ENCODE measurements at places on chromosomes 16 and 17.
A peak's percentile ranks its signal among the peaks of the same experiment; 100 is the strongest.

- no peak for DNase-seq
Measured at GRCh38 chr17:80663781-80664206, 119.2 kb downstream of the RPTOR start.

DNA sequence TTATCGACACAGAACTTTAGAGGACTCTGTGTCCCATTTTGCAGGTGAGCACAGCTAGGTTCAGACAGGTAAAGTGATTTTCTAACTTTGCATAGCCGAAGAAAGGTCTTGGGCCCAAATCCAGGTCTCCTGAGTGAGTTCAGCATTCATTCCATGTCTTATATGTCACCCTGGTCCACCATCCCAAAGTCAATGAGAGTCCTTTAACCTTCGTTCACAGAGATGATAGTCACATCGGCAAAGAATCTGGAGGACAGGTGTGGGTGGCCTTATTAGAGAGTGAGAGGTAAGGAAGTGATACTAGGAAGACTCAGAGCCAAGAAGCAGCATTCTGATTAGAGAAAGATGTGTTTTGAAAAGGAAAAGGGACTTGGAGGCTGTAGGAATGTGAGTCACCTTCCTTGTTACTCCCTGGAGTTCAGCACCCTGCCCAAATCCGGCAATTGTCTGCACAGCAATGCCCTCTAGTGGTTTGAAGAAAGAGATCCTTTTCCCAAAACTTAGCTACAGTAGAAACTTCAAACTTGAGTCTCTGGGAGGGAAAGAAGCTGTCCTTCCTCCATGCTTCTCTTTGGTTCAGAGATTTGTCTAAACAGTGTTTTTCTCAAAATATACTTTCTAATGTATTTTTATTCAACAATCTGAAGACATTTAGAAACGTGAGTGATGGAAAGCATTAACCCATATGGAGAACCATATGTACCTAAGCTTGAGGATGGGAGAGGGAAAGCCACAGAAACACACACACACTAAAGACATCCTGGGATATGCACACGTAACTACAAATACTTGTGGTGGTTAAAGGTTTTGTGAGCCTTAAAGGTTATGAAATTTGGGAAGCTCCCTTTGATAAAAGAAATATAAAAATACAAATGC, 96.4 kb upstream of the SHISA6 start:
- peak; percentile 3 for DNase-seq

DNA sequence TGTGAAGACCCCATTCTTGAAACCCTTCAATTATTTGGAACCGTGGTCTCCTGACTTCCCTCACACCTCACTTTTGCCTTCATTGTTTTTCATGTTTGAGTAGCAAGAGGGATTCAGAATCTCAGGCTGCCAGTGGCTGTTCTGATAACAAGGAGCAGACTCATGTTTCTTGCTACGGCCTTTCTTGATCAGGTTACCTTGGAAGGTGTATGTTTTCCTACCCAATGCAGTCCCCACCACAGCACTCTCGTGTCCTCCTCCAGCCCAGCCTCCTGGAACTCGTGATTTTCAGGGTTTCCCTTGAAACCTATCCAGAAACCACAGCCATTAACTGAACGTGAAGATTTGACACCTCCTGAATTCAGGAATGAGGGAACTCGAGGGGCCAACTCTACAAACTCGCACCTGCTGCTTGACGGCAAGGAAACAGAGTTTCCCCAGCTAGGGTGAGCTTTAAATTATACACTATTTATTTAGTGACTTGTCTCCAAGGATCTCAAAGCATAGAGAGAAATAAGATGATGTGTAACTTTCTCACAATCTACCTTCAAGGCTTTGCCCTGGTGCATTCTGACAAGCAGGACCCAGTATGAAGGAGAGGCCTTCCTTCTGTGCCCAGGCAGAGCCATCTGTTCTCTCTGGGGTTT, 1.6 kb downstream of the ZFHX3 start:
- no peak for DNase-seq

DNA sequence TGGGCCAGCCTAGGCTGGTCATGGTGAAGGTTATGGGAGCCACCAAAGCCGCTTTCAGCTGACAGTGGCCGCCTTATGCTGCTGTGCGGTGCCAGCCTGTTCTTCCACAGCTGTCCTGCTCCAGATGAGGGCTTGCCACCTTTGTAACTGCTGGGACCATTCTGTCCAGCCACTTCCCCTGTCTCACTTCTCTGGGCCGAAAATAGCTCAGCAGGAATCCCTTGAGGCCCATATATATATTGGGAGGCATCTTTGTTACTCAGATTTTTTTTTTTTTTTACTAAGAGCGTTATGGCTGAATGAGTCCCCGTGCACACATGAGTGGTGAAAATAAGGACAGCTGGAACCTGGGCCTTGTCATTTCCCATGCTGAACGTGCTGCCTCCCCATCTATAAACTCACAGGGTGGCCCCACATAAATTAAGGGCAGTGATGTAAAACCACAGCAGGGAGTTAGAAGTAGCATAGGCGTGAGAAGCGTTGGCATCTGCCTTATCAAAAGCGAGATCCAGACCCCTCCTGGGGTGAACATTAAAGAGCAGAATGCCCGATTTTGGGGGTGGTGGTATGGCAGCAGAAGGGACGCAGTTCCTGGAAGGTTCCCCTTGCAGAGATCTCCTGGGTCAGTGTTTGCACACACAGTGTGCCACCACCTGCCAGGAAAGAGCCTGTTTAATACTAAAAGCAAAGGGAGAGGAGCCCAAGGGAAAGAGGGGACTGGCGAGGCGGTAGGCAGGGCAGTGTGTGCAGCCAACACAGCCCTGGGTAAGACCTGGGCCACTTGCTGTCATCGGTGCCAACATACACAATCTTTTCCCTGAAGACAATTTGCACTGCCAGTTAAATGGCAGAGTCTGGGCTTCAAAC, 57.8 kb downstream of the USP43 start:
- DNase-seq = no peak

DNA sequence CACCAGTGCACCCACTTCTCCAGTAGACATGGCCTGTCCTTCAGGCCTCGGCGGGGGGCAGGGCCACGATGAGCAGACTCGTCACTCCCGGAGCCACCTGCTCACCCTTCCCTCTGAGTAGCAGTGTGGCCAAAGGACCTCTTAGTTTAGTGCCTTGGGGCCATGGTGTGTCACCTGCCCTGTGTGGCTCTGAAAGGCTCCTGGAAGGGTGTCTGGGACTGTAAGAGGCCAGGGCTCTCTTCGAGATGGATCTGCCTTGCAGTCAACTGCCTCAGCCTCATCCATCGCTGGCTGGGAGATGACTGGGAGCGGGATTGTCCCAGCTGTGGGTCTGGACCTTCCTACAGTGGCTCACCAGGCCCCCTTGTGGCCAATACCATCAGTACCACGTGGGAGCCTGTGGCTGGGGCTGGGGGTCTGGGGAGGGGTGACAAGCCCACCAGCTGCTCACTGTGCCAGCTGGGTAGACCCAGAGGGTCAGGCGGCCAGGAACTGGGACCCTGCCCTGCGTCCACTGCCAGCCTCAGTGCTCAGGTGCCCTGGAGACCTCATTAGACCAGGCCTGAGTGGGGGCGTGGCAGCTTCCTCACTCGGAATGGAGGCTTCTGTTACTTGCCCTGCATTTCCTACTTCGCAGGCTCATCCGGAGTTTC, 133.4 kb downstream of the OR1D5 start:
- no peak for DNase-seq

DNA sequence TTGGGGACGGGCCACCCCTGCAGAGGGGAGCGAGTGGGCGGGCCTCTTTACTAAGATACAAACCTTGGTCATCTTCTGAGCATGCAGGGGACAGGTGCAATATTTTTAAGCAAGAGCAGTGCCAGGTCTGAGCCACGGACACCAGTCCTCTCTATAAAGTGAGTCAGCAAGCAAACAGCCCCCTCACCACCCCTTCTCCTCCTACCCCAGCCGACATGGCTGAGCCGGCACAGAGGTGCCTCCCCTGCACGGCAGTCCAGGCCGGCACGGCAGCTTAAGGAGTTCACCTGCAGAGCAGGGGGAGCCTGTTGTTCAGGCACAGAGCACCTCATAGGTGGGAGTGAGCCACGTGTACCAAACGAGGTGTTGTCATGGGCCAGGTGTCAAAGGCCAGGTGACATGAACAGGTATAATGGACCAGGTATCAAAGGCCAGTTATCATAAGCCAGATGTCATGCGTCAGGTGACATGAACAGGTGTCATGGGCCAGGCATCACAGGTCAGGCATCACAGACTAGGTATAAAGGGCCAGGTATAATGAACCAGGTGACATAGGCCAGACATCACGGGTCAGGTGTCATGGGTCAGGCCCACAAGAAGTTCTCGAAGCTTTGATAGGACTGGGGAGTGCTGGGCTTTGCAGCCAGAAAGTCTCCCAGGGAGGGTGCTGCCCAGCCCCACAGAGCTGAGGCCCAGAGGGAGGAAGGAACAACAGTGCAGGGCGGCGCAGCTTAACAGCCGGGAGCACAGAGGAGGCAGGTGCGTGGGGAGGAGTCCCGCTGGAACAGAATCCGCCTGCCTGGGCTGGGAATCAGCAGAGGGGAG, 42.6 kb upstream of the ZNF469 start:
- DNase-seq = no peak

- DNase-seq = no peak
Measured at GRCh38 chr17:70251706-70252105, 82.4 kb downstream of the KCNJ2 start.

DNA sequence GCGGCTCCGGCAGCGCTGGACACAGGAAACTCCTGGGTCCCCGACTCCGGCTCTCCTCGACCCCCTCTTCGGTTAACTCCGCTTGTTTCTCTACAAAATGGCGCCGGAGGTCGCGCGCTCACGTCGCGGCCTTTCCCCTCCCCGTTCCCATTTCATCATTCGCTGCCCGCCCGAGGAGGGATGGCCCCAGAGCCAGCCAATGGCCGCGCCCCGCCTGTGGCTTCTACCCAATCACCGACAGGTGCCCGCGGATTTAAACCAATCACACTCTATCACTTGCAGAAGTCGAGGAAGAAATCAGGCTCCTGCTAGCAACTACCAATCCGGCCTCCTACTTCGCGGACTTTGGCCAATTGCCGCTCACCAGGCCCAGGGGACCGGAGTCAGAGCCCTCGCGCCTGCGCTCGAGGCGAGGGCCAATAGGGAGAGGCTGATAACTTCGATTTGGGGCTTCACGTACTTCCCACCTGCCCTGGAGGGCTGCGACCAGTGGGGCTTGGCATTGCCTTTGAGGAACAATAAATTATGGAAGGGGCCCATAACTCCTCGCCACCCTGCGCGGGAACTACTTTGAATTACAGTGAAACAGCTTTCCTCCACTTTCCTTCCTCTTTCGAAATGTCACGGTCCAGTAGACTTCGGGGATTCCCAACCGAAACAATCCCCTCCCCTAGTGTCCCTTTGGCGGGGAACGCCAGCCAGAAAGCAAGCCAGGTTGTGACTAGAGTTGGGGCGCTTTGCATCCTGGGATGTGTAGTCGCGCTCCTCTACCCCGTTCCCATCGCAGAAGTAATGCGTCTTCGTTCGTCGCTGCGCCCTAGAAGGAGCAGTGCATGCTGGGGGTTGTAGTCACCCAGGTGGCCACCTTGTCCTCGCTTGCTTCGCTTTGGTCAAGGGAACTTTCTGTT, at the start of gene CNOT1:
TSS of gene CNOT1 (minus strand) at position 94 of the 908 bp plus-strand sequence. CDS start 30,489 bp downstream, outside the sequence.
- peak; percentile 99 for DNase-seq

GRCh38 chr17:80652756-80653330, 108.2 kb downstream of the RPTOR start:
- no peak for DNase-seq

GRCh38 chr16:89696670-89697128, 4.8 kb downstream of the SPATA2L start:
- DNase-seq = no peak

DNA sequence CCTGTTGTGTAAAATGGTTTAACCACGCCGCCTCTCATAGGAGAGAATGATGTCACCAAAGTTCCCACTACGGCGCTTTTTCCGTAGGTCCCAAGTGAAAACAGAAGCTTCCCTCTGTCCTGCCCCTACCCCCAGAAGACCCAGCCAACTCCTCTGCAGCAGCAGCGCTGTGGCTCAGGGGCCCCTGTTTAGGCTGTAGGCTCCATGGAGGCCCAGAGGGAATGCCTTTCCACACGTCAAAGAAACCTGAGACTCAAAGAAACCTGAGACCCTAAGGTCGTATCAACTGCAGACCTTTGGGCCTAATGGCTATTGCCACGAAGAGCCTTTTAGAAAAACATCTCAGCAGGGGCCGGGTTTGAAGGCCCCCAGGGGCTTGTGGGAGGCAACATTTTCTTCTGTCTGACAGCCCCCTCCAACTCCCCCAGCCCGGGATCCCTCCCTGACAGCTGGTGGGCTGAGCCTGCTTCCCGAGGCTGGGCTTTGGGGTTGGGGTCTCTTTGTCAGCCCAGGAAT, 43.1 kb upstream of the MEAK7 start:
- DNase-seq = no peak

- DNase-seq = peak; percentile 2
Measured at GRCh38 chr16:10181196-10182162, 749 bp downstream of the GRIN2A start.

DNA sequence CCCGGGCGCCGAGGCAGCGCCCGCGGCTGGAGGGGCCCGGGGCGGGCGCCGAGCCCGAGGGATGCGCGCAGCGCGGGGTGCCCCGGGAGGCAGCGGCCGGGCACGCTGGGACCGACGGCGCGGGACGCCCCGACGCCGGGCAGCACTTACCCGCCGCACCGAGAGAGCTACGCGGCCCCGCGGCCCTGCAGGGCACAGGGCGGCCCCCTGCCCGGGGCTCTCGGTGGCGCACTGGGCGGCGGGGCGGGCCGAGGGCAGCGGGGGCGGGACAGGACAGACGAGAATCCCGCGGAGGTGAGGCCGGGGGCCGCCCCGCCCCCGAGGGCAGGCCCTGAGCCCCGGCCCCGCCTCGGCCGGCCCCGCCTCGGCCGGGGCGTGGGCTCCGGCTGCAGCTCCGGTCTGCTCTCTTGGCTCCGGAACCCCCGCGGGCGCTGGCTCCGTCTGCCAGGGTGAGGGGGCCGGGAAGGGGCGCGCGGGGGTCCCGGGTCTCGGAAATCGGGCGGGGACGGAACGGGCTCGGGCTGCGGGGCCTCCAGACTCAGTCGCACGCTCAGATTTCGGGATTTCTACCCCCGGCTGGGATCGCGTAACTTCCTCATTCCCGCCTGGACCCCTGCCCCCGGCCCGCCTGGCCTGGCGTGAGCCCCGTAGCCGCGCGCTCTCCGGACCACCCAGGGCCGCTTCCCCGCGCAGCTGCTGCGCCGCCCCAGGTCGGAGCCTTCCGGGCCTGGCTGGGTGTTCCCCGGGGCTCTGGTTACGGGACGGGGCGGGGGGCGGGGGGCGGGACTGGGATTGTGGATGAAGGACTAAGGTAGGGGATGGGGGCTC, at the start of gene PLD2:
TSS of gene PLD2 (plus strand) at position 376 of the 828 bp plus-strand sequence. CDS start 621 bp downstream, outside the sequence.
- DNase-seq = peak; percentile 44
